ENCODE measurements at places on chromosomes 16 and 17.
A peak's percentile ranks its signal among the peaks of the same experiment; 100 is the strongest.

GRCh38 chr17:76087531-76087930, 8.5 kb downstream of the ZACN start:
- no peak for DNase-seq

- DNase-seq = no peak
These were observed 98.4 kb downstream of the BMERB1 start for GRCh38 chr16:15532825-15533224.

- DNase-seq = peak; percentile 64
These were observed 15.4 kb downstream of the ARL2BP start for GRCh38 chr16:57260294-57260929.

DNA sequence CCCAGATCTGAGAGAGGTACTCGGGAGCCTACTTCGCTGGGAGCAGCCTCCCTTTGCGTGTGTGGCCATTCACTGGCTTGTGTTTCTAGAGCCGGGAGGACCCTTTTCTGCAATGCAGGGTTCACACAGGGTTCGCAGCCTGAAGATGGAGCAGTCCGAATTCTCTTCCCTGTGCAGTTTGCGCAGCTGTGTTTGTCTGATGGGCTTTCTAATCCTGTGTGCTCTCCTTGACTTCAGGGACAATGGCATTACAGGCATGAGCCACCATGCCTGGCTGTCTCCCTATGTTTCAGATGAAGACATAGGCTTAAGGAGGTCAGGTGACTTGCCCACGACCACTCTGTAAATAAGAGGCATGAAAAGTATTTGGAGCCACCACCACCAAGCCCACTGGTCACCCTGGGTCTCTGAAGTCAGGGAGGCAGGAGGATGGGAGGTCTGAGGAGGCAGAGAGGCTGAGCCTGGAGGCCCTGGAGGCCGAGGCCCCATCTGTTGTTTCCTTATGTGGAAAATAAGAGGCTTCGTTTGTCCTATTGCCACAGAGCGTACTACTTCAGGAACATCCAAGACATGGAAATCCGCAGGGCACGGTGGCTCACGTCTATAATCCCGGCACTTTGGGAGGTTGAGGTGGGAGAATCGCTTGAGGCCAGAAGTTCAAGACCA, 5.0 kb upstream of the STH start:
- DNase-seq = no peak

DNA sequence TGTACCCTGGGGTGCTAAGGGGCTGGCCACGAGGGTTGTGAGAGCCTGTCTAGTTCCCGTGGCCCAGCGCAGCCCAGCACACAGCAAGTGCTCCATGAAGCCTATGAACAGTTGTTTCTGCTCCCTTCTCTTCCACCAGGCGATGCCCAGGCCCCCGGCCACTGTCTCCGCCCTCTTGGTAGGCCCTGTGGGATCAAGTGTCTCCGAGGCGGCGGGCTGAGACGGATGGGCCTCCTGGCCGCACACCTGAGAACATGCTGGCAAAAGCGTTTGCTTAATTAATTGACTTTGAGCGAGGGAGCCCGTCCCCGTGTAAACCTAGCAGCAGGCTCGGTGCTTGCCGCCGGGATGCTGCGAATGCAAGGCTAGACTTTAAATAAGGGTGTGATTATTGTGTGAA, 129.7 kb upstream of the GSE1 start:
- no peak for DNase-seq

DNA sequence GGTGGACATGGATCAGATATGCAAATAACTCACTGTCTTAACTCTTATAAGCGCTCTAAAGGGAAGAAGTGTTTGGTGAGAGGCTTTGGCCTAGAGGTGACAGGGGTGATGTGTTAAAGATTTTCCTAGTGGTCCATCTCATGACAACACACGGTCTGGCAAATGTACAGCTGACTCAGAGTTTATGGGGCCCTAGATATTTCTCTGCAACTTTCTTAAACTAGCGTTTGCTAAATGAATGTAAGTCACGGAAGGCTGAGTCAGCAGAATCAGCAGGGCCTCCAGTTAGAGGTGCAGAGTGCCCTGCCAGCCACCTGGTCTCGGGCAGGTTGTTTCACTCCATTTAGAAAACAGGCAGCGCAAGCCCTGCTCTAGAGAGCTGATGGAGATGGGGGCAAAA, 40.1 kb downstream of the CLEC16A start:
- no peak for DNase-seq

GRCh38 chr17:65177901-65178300, 40.7 kb downstream of the RGS9 start:
- peak; percentile 48 for DNase-seq

DNA sequence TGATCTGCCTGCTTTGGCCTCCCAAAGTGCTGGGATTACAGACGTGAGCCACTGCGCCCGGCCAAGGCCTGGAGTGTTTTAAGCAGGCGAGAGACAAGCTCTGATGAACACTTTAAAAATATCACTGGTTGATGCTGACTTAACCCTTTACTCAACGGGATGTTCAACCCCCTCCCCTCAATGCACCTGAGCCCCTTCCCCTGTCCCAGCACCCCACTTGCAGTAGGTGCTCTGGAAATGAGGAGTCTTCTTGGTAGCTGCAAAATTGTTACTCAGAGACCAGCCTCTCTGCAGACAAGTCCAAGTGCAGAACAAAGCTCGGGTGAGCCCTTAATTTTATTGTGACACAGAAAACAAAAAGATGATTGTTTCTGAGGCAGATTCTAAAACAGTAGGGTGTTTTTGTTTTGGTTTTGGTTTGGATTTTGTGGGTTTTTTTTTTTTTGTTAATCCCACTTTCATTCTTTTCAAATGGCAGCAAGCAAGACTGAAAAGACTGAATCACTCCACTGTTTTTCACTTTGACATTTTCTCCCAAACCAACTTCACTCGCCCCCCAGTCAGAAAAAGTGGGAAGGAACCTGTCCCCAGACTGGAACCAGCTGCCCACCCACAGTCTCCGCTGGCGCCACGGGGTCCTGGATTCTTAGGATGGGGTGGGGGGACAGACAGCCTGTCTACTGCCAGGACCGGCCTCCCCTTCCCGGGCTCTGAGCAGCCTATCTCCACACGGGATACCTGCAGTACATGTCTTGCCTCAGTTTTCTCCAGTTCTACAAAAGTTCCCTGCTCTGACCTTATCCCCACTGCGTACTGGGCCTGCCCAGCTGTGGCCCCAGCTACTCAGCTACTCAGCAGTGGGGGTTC, 5.2 kb upstream of the PLLP start:
- no peak for DNase-seq

DNA sequence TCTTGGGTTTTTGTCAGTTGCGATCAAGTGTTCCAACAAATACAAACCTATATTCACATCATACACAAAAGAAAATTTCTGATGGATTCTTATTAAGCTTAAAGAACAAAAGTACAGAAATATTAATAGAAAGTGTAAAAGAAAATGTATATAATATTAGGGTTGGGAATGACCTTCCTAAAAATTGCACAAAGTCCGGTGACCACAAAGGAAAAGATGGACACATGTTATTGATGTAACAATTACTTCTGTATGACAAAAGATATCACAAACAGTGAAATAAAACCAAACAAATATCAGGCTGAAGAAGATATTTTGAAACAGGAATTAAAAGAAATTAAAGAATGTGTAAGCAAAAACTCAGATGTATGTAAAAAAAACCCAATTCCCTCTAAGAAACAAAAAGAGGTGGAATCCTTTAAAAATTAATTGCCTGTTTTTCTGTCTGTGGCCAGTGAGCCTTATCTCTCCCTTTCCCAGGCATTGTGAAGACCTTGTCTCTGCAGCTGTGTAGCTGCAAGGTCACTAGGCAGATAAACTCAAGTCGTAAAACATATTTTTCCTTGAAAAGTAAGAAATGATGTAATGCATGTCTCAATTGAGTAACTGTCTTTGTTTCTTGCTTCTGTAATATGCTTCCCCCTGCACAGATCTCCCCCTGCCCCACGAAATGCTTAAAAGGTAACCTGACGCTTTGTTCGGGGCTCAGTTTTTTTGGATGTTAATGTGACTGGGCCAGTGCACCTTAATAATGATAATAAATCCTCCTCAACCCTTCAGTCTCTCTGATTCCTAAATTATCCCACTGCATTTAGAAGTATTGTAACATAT, 2.8 kb downstream of the ST6GALNAC1 start:
- DNase-seq = no peak

GRCh38 chr16:55386534-55387296, 62.7 kb downstream of the IRX6 start:
- no peak for DNase-seq

- no peak for DNase-seq
These were observed 47.1 kb downstream of the EPN2 start for GRCh38 chr17:19284005-19284959.

DNA sequence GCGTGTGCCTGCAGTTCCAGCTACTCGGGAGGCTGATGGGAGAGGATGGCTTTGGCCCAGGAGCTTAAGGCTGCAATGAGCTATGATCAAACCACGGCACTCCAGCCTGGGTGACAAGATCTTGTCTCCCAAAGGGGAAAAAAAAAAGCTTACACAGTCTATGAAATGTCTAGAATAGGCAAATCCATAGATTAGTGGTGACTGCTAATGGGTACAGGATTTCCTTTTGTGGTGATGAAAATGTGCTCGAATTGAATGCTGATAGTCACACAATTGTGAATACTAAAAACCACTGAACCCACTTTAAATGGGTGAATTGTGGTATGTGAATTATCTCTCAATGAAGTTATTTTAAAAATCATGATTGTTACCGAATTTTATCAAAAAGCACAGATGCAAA, 14.9 kb downstream of the USP7 start:
- DNase-seq = no peak

DNA sequence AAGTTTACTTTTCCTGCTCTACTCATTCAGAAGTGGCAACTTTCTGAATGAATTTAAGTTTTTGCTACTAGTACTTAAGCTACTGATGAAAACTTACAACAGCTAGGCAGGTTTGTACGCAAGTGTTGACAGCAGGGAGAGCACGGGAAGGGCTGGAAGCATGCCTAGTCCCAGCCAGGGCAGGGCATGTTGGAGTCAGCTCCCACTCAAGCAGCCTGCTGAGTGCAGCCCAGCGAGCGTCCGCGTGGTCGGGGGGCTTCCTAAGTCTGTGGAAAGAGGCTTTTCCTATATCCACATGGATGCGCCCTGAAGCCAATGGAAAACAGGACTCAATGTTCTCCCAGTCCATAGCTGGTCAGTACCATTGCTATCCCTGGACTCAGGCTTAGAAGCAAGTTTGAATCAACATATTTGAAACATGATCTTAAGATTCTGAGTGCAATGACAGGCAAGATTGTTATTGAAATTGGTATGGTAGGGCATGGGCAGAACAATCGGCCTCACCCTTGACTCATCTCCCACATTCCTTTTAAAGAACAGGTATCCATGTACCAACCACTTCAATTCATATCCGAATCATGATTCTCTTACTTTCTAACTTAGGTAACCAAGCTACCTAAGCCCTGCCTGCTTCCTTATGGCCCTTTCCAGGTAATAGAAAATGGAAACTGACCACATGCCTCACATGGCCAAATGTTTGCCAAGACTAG, 22.5 kb downstream of the CYB5D2 start:
- no peak for DNase-seq

GRCh38 chr16:70331588-70332358, 14.9 kb upstream of the DDX19A start:
- DNase-seq = peak; percentile 21

DNA sequence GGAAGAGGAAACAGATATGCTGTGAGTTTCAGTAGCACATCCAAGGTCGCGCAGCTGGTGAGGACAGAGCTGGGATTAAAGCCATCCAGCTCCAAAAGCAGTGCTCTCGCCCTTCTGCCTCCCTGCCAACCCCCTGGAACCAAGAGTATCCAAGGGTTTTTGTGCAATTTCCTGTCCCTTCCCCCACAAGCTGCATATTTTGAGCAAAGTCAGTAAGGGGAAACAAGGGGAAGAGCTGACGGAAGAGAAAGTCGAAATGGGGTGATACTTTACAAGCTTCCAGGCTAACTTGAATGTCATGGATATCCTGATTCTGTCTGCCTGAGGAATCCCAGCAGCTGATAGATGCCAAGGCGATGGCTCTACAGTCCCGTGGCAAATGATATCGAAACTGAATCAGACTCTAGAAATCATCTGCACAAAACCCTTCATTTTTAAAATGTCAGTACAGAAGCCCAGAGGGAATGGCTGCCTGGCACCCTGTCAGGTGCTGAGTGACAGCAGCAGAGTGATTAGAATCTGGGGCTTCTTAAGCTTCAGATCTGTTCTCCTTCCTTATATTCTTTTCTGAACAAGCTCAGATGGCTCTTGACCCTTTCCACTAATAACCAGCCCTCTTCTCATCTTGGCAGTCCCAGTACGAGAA, 42.9 kb upstream of the TEKT3 start:
- no peak for DNase-seq

DNA sequence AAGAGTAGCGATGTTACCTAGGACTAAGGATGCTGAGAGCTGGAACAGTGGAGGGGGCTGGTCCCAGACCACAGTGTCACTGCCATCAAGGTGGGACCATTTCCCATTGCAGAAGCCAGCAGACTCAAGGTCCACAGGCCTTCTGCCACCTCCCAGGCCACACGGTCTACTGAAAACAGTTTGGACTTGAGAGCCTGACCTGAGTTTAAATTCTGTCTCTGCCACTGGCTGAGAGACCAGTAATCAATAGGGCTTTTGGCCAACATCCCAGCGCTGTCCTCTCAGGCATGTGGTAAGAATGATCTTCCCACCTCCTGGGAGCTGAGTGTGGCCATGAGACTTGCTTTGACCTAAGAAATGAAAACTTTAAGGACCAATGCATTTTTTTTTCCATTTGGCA, 331.4 kb upstream of the CDH5 start:
- DNase-seq = no peak

DNA sequence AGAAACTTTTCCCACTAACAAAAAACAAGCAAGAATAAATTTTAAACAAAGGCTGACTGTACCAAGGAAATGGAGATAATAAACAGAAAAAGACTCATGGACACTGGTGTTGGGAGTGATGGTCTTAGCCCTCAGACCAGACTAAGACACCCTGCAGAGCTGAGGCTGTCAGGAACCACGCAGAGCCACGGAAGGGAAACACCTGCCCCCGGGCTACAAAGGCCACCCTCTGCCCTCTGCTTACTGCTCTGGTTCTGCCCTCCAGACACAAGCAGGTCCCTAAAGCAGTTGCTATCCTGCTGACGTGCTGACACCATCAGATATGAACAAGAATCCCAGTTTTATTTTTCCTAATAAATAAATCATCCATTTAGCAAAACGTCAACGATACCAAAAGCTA, 80.0 kb downstream of the ANKRD11 start:
- DNase-seq = no peak

DNA sequence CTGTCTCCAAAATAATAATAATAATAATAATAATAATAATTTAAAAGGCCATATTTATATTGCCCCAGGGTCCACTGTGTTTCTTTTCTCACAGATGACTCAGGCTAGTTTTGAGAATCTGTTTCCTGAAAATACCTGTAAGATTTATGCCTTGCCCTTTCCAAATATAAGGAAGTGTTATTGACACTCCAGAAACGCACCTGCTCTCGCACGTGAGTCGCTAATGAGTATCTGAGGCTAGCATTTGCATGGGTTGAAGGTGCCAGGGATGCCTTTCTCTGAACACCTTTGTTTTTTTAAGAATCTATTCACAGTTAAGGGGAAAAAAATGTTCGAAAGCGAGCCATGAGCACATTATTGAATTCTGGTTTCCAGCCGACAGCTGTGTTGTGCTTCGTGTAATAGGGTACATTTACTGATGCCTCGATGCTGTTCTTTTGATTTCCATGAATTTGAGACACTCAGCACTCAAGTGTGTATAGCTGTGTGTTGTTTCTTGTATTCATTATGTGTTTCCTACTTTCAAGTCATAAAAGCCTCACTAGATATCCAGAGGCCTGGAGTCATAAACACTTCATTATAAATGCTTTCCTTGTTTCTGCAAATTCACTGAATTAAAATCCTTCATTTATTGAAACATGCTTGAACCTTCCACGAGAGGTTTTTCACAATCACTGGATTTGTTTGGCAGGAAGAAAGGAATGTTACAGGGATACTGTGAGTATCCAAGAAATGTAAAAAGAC, 45.0 kb upstream of the NOL11 start:
- DNase-seq = no peak

- no peak for DNase-seq
These were observed 78.8 kb upstream of the DOC2B start for GRCh38 chr17:260031-260791.

Data from ACHN (cell line).